ENCODE measurements at places on chromosomes 3 and 15.

DNA sequence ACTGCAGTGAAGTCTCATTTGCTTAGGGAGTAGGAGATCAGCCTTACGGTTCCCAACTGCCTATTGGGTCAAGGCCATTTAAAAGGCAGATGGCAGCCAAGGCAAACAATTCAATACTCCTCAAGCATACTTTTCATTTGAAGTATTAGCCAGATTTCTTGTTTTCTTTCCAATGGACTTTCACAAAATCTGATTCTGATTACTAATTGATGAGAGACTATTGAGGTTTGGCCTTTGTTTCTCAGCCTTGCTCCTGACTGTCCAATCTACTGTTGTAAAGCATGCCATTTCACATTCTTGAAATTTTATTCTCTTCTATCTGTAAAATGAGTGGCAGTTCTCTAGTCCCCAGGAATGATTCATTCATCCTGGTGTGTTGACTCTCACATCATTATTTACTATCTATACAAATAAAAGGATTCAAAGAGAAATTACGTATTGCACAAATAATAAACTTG, 166.2 kb upstream of the TGFBR2 start:
- peak; percentile 48 for DNase-seq

GRCh38 chr15:49075881-49076280, 29.6 kb upstream of the SECISBP2L start:
- DNase-seq = no peak

DNA sequence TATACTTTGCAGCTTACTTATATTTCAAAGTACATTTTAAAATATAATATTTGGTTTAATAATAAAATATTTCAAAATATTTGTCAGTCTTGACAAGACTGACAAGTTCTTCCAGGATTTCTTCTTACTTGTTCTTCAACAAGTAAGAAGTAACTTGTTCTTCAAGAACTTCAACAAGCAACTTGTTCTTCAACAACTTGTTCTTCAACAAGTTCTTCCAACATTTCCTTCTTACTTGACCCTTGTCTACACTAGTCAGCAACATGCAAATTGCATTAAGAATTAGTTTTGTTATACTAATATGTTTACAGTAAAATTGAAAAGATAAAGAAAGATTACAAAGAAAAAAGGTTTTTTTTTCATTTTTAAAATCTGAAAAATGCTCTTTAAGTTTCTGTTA, 731.7 kb downstream of the NSUN3 start:
- DNase-seq = no peak

DNA sequence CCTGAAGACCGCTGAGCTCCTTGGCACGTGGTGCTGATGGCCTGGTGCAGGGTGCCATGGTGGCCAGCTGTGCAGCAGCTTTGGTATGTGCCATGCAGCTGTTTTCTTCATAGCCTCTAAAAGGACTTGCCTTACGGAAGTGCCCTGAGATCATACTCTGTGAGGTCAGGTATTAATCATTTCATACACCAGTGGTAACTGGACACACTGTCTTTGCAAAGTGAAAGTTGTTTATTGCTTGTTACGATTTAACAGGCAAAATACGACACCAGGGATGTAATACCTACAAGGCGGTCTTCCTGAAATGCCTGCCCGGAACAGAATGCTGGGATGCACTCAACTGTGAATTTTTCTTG, 184.6 kb downstream of the ATP10A start:
- no peak for DNase-seq

DNA sequence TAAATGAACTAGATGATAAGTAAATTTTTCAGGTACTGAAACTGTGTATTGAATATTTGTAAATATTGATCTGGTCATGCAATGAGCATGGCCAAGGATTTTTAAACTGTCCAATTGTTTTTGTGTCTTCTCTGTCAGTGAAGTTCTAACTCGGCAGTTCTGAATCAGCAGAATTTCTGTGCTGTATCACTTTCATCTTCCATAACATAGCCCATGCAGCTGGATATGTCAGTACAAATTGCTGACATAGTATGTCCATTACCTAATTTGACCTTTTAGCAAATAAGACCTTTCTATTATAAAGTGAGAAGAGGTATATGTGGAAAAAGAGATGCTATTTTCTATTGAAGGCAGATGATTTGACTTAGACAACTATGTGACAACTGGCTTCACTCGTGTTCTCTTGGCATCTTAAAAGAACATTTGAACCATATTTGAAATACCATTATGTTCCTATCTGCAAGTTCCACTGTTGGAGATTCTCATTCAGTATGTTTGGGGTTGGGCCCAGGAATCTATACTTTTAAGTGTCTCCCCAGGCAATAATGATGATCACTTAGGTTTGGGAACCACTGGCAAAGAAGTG, 90.4 kb downstream of the CMSS1 start:
- DNase-seq = no peak

DNA sequence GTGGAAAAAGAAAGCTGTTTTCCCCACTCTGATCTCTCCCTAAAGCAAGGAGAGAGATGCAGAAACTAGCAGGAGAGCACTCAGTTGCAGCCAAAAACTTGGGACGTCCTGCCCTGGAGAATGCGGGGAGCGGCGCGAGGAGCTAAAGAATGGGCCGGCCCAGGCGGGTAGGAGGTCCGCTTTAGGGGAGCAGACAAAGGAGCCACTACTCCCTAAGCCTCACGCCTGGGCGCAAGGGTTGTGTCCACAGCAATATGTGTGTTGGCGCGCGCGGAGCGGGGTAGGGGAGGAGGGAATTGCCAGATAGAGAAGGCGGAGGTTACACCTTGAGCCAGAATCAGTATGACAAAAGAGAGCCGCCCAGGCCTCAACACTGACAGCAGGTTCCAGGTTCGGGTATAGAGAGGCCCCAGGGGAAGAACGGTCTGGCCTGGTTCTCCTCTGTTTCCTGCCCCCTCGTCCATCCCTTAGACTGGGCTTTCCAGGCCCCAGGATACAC, 2.9 kb downstream of the WNT5A start:
- DNase-seq = no peak

DNA sequence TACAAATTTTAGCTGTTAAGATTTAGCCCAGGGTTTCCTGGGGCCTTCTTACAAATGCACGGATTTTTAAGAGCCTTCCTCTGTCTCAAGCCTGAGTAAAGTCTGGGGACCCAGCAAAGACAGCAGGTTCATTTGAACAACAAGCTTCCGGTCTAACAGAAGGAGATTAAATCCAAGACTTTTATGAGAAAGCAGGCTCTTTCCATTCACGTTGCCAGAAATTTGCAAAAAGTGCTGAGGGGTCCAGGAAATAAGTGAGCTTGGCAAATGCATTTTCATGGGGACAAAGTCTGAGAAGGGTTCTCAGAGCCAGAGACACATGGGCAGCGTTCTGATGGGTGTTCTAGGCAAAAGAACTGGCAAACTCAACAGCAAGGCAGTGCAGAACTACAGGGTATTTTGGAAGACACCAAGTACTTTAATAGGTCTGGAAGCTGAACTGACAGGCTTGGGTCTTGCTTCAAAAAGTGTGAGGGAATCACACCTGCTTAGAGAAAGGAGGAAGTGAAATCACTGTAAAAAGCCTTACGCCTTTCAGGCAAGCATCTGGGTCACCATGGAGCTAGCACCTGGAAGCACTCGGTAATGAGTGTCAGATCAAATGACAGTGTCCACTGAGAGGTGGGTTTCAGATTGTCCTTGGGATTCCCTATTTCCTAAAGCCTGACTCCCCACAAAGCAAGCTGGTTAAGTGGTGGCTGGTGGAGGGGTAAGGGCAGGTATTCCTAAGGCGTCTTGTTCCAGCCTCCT, 115.8 kb upstream of the ARHGEF3 start:
- peak; percentile 37 for DNase-seq

GRCh38 chr15:82808634-82809041, 790 bp upstream of the WHAMM start:
- no peak for DNase-seq

GRCh38 chr3:185555101-185555501, 2.7 kb upstream of the LIPH start:
- peak; percentile 59 for DNase-seq

GRCh38 chr3:50430950-50431435, 71.7 kb upstream of the TMEM115 start:
- DNase-seq = no peak

DNA sequence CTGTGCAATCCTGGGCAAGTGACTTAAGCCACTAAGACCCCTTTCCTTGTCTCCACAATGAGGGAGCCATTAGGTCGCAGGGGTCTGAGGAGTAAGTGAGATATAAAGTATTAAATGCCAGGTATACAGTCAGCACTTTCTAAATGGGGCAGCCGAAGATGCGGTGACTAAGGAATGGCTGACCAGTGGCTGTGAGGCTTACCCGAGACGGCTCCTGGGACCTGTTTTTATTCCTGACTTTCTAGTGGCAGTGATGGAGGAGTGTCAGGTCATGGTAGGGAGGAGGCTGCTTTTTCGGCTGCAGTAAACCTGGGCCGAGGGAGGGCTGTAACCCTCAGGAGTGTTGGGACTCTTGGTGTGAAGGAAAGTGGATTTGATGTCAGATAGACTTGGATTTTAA, 52.3 kb downstream of the TRAK1 start:
- no peak for DNase-seq

DNA sequence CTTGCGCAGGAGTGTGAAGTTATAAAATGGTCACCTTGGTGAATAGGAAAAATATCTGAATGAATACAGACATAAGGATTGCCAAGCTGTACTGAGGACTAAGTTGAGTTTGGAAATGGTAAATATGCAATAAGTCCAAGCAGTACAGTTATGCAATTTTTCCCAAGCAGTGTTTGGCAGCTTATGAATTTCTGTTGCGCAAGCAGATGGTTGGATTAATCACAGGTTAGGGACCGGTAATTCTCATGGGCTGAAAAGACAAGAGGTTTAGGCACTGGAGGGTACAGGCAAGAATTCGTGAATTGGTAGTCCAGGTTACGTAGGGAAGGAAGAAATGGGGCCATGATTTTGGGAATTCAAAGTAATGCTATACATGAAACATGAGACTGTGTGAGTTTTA, 210.3 kb downstream of the RAP2B start:
- no peak for DNase-seq

GRCh38 chr3:24303057-24303754, 191.4 kb downstream of the THRB start:
- DNase-seq = no peak

DNA sequence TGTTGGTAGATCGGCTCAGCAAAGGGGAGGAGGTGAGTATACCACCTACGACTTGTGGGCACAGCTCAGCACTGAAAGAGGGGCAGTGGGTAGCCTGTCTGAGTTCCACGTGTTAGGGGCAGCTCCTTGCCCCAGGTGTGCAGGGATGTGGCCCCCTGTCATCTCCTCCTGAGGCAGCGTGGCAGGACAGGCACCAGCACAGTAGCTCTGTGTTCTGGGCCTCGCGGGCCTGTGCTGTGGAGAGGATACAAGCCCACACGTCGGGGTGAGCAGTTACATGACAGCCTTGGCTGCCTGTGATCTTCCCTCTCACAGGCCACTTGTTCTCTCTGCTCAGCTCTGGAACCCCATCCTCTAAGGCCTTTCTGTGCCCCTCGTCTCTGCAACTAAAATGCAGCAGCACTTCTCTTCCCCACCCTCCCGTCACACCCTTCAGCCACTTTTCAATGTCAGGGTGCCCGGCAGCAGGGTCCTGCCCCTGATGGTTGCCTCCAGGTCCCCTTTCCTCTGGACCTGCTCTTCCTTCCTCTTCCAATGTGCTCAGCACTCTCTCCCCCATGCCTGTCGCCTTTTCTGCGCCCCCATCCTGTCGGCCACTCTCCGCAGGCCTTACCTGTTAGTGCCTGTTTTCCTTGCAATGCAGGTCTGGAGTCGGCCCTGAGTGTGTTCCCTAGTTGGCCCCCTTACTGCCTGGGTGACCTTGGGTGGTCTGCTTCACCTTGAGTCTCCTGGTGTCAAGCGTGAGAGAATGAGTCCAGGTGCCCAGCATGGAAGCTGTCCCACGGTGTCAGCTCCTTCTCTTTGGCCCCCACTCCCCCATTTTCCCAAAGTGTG, 18.2 kb upstream of the CPNE9 start:
- no peak for DNase-seq

GRCh38 chr15:68379759-68380290, 52.1 kb downstream of the ITGA11 start:
- DNase-seq = peak; percentile 3

DNA sequence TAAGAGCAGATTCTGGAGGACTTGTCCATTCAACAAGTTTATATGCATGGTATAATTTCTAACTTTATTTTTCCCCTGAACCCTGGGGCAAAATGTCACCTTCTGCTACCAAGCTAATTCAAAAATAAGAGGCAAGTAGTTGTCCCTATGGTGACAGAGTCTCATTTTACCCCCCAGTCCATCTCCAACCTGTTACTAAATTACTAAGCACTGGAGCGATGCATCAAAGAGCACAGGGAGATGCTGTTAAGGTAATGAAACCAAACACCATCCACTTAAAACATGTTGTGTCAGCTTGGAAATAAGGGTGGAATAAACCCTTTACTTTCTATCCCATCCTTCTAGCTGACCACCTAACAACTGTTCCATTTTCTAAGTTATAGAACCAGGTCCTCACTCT, 417.4 kb upstream of the ATP11B start:
- no peak for DNase-seq

DNA sequence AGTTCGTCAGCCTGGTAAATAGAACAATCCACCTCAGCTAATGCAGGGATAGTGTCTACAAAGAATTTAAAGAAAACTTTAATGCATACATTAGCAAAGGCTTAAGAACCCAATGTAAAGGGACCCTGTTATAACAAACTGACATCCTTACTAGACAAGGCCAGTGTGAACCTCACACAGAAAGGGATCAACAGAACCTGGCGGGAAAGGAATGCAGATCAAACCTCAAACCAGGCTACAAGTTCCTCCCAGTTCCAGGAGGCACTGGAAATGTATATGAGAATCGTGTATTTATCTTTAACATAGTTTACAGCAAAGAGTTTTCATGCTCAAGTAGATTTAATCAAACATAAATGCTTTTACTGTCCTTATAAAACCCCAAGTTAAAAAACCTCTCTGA, 37.6 kb upstream of the ATP11B start:
- DNase-seq = no peak

- DNase-seq = no peak
Observed at GRCh38 chr15:75053748-75054125, 30.3 kb downstream of the PPCDC start.

DNA sequence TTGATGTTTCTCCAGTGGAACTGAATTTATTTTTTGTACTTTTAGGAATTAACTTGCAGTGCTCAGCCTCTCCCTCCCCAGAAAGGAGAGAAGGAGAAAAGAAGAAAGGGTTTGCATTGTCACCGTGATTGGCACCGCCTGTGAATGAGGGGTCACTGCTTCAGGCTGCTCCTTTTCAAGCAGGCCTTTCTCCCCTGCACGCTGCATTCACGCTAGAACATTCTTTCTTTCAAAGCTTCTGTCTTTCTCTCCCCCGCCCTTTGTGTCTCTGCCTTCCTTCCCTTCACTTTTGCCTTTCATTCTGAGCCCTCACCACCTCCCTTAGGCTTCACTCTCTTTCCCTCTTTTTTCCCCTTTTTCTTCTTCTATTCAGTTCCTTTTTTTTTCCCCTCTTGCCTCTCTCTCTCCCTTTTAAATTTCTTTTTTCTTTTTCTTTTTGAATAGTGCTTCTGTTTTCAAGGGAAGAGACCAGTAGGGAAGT, 42.4 kb downstream of the ZNF710 start:
- DNase-seq = no peak
